ENCODE measurements at places on chromosomes 4 and X.

- no peak for DNase-seq
Observed at GRCh38 chrX:54248309-54248708, 65.3 kb upstream of the FAM120C start.

- no peak for DNase-seq
Observed at GRCh38 chr4:165926307-165926706, 53.3 kb downstream of the TLL1 start.

- DNase-seq = peak; percentile 15
Observed at GRCh38 chr4:76703676-76704075, 194.3 kb downstream of the SOWAHB start.

DNA sequence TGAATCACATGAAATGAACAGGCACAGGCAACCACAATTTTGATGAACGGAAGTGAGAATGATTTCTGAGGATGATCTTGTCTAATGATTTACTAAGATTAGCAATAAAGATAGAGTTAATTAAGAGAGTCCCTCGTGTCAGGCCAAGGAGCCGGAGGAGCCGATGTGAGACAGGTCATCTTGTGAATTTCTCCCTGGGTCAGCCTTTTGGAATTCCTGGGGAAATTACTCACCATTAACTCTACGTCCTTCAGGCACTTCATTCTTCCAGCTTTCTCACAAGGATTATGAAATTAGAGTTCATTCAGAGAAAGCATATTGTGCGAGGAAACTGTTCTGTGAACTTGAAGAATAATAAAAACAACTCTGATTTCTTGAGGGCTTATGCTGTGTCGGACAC lies 86.7 kb downstream of the PSAPL1 start:
- peak; percentile 59 for DNase-seq

DNA sequence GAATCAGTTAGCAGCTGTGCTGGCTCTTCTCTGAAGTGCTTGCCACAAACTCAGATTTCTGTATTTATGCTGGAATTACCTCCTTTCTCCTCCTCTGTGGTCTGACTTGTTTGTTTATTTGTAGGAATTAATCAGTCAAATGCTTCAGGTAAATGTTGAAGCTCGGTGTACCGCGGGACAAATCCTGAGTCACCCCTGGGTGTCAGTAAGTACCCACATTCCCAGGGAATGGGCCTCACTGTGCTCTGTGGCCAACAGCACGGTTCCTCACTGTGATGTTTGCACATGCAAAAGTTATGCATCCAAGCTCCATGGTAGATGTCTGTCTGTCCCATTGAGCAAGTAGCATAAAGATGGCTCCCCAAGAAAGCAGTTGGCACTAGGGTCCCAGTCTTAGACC lies 169.9 kb downstream of the DCLK2 start:
- no peak for DNase-seq

- DNase-seq = no peak
Observed at GRCh38 chrX:43656005-43656494, at the start of gene MAOA. MAOA (plus strand) TSS chrX:43656299; CDS start chrX:43656342, 43 bp downstream.
